ENCODE measurements at places on chromosomes 1 and 21. TPM values are rescaled to one million over a fixed set of nuclear protein-coding genes. Genes with fewer than 3 reads are reported as not detected.

The SELL gene
- total RNA-seq, result 396 TPM

The CA6 gene
- total RNA-seq, result not detected

The UBL4B gene
- total RNA-seq, result not detected

The EXTL1 gene
- 0.19 TPM for total RNA-seq

The GPR25 gene
- total RNA-seq, result 9.2 TPM

The MGST3 gene
- total RNA-seq, result 67.6 TPM

The MSH4 gene
- 0.80 TPM for total RNA-seq

The HMGCS2 gene
- not detected for total RNA-seq

The RAP1A gene
- total RNA-seq, result 134 TPM

GRCh38 chr1:41741244-41741643 is 177.5 kb downstream of the HIVEP3 start:
- H3K36me3 ChIP-seq, result no peaks in the 10 kb centered on the region
- peaks cover 32% of the 10 kb centered on the region for H3K4me1 ChIP-seq
- H3K27ac ChIP-seq, result no peak overlapping the region
- no peak for DNase-seq
- H3K4me3 ChIP-seq, result no peak overlapping the region

GRCh38 chr1:37479255-37480124 is 5.1 kb downstream of the ZC3H12A start:
- H3K27me3 ChIP-seq, result no peaks in the 10 kb centered on the region
- peak overlapping the region; percentile 96 for H3K27ac ChIP-seq
- peak overlapping the region; percentile 85 for H3K4me3 ChIP-seq
- peaks cover 71% of the 10 kb centered on the region for H3K36me3 ChIP-seq
- peak; percentile 84 for DNase-seq

DNA sequence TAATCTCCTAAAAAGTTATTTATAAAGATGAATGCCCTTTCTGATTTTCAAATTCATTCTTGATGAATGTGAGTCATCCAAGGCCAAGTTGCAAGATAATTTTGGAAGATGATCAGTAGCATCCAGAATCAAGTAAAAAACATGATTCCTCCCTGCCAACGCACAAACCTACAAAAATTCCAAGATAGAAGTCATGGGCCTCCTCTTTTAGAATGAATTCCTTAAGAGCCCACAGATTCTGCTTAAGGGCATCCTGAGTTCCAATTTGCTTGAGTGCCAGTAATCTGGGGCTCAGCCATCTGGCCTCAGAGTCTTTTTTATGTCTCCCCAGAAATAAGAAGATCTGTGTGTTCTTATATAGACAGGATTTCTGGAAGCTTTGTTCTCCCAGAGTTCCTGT is 23.2 kb upstream of the SPATA6 start:
- H3K4me1 ChIP-seq, result no peaks in the 10 kb centered on the region
- H3K27me3 ChIP-seq, result no peaks in the 10 kb centered on the region
- no peak for DNase-seq
- H3K27ac ChIP-seq, result no peak overlapping the region

GRCh38 chr1:208047975-208048374 is 137.1 kb upstream of the CD34 start:
- no peak for DNase-seq
- H3K4me1 ChIP-seq, result no peaks in the 10 kb centered on the region

DNA sequence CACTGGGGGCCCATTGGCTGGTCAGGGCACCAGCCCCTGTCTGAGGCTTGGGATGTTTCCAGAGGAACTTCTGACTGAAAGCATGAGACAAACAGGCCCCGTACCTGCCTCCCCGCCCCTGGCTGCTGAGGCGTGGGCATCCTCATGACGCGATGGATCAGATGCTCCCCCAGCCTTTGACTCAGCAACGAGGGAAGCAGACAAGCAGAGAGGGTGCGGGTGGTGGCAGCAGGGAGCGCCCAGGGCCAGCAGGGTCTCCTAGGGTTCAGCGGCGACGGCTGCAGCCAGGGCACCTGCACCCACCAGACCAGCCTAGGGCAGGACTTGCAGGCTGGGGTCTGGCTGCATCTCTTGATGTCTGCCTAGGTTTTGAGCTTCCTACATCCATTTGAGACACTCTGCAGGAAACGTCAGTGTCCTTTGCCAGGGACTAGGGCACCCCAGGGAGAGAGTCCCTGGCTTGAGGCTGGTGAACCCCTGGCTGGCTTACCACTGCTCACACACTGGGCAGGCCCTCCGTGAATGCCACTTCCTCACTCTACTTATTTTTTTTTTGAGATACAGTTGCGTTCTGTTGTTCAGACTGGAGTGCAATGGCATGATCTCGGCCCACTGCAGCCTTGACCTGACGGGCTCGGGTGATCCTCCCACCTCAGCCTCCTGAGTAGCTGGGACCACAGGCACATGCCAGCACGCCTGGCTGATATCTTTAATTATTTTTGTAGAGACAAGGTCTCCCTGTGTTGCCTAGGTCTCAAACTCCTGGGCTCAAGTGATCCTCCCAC is 63.3 kb downstream of the DHRS3 start:
- no peaks in the 10 kb centered on the region for H3K36me3 ChIP-seq
- no peak for DNase-seq
- H3K27ac ChIP-seq, result no peak overlapping the region

- H3K36me3 ChIP-seq, result no peaks in the 10 kb centered on the region
- no peaks in the 10 kb centered on the region for H3K4me1 ChIP-seq
- no peak for DNase-seq
- H3K27me3 ChIP-seq, result no peaks in the 10 kb centered on the region
- H3K27ac ChIP-seq, result no peak overlapping the region
- H3K4me3 ChIP-seq, result no peak overlapping the region
These were observed 53.8 kb downstream of the KCNK1 start for GRCh38 chr1:233667741-233668140.

GRCh38 chr1:32619701-32620485 is 30.5 kb downstream of the ZBTB8OS start:
- no peak overlapping the region for H3K27ac ChIP-seq
- no peaks in the 10 kb centered on the region for H3K27me3 ChIP-seq
- H3K4me1 ChIP-seq, result peaks cover 12% of the 10 kb centered on the region
- H3K36me3 ChIP-seq, result no peaks in the 10 kb centered on the region

GRCh38 chr21:39674801-39675200 is 62.1 kb downstream of the B3GALT5 start:
- H3K27me3 ChIP-seq, result no peaks in the 10 kb centered on the region
- no peak overlapping the region for H3K4me3 ChIP-seq
- no peak overlapping the region for H3K27ac ChIP-seq
- no peaks in the 10 kb centered on the region for H3K4me1 ChIP-seq
- H3K36me3 ChIP-seq, result no peaks in the 10 kb centered on the region

- no peak for DNase-seq
- H3K36me3 ChIP-seq, result no peaks in the 10 kb centered on the region
- H3K4me1 ChIP-seq, result peaks cover 17% of the 10 kb centered on the region
- no peaks in the 10 kb centered on the region for H3K27me3 ChIP-seq
- H3K4me3 ChIP-seq, result no peak overlapping the region
- no peak overlapping the region for H3K27ac ChIP-seq
These were observed 59.8 kb downstream of the TOR1AIP2 start for GRCh38 chr1:179817789-179818188.

DNA sequence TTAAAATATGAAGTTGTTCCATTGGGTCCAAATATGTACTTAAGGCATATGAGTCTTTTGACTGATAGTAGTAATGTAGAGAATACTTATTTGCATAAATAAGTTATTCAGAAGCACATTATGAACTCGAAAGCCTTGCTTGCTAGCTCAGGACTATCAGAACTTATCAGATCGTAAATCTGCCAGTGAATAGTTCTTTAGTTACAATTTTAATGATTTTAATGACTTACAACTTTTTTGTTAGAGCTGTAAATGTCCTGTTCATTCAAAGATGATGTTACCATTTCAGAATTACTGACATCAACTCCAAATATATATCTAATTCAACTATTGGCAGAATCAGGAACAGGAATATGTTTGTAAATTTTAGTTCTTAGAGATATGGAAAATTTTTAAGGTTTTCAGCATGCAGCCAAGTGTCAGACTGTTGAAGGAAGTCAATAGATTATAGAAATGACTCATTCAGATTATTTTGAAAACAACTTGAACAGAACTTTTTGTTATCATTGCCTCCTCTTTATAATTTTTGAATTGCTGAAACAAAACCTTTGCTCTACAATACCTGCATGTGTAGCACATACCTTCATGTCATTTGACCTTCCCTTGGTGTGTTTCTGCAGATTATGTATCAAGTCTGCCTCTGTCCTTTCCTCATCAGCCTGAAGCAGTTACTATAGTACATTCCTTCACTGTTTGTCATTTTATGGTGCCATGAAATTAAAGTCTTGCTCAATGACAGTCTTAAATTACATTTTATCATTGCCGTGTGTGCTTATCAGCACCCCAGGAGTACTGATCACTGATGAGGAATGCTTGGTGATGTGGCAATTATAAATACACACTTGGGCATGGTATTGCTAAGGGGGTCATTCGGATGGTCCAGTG is 44.9 kb downstream of the LRRC8D start:
- no peaks in the 10 kb centered on the region for H3K27me3 ChIP-seq
- H3K27ac ChIP-seq, result no peak overlapping the region
- H3K4me1 ChIP-seq, result peaks cover 55% of the 10 kb centered on the region
- no peak for DNase-seq

DNA sequence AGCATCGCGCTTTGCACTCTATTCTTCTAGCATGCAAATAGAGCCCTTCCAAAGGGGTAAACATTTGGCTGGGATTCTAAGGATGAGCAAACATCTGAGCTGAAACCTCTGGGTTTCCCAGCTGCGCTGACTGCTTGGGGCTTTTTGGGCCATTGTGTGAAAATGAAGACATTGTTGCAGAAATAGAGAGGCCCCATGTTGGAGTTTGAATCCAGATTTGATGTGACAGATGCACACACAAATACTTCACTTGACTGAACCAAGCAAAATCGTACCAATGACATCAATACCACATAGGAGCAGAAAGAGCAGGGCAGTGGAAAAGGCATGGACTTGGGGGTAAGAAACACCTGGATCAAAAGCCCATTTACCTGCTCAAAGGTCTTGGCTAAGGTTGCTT is 144.6 kb upstream of the HMGB4 start:
- no peaks in the 10 kb centered on the region for H3K27me3 ChIP-seq
- DNase-seq, result no peak
- no peaks in the 10 kb centered on the region for H3K4me1 ChIP-seq
- H3K36me3 ChIP-seq, result no peaks in the 10 kb centered on the region
- no peak overlapping the region for H3K27ac ChIP-seq

DNA sequence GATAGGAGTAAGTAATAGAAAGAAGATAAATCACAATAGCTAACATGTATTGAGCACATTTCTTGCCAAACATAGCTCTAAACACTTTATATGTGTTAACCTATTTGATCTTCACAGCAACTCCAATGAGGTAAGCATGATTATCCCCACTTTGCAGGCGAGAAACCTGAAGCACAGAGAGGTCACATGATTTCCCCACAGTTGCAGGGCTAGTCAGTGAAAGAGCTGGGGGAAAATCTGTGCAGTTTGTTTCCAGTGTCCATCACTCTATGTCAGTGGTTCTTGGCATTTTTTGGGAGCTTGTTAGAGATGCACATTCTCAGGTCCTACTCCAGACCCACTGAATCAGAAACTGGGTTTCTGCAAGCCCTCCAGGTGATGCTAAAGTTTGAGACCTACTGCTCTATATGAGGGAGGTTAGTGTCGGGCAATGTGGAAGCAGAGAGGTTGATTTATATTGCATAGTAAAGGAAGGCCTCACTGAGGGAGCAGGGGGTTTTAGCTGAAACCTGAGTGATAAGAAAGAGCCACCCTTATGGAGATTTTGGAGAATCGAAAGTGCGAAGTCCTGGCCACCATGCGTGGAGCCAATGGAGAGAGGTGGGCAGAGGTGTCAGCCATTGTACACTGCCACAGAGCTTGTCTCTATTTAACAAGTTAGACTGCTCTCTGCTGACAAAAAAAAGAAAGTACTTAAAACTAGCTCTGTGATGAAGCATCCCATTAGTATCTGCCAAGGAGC is 20.9 kb downstream of the MCOLN3 start:
- H3K27me3 ChIP-seq, result no peaks in the 10 kb centered on the region
- H3K4me1 ChIP-seq, result peaks cover 13% of the 10 kb centered on the region
- H3K4me3 ChIP-seq, result no peak overlapping the region
- H3K27ac ChIP-seq, result peak overlapping the region; percentile 16
- DNase-seq, result no peak
